Stimulated activated CD8-positive, alpha-beta memory T cell treated with anti-CD3 and anti-CD28 coated beads, Interleukin-7, amount 100 ng/mL, for 4 hours (primary cell): ENCODE measurements at places on chromosomes 2 and 18.

DNA sequence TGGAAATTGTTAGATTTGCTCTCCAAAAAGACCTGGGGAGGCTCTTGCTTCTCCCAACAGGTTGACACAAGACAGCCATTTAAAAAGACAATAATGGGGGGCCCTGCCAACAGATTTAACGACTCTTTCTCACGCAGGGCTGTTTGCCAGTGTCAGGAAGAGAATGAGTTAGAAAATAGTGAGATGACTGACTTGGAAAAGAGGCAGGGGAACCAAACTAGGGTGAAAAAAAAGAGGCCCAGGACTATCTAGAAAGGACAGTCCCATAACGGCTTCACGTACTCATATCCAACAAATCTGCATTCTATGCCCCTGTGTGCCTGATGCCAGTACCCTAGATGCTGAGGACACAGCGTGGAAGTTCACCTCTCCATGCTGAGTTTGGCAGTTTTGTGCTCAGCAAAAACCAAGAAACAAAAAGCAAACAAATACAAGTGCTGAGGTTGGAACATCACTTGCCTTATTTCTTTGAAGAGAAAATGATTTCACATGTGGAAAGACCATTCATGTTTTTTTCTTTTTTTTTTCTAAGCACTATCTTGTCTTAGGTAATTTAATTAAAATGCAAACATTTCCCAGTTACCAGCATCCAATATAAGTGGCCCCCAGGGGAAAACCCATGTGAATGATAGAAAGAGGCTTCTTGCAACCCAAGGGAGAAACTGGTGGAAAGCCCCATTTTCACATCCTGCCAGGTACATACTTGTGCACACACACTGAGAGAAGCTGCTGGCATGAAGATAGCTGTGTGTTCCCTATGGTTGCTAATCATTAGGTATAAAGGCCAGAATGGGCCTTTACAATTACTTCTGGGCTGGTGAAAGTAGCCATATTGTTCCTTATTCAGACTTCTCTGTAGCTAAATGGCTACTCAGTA lies 10.6 kb upstream of the WIPF1 start:
- no peak for DNase-seq

DNA sequence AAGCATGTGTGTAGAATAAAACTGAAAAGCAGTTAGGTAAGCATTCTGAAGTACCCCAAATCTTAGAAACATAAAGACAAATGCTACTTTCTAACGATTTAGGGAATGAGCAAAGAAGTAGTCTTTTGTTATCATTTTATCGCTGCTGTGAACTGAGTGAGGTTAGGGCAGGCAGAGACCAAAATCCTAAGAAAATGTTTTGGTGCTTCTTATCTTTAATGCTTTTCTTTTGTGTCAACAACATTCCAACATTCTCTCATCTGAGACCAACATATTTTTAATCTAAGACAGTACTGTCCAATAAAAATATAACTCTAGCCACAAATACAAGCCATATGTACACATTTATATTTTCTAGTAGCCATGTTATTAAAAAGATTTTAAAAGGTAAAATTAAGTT lies 789.4 kb upstream of the PIK3C3 start:
- no peak for DNase-seq

DNA sequence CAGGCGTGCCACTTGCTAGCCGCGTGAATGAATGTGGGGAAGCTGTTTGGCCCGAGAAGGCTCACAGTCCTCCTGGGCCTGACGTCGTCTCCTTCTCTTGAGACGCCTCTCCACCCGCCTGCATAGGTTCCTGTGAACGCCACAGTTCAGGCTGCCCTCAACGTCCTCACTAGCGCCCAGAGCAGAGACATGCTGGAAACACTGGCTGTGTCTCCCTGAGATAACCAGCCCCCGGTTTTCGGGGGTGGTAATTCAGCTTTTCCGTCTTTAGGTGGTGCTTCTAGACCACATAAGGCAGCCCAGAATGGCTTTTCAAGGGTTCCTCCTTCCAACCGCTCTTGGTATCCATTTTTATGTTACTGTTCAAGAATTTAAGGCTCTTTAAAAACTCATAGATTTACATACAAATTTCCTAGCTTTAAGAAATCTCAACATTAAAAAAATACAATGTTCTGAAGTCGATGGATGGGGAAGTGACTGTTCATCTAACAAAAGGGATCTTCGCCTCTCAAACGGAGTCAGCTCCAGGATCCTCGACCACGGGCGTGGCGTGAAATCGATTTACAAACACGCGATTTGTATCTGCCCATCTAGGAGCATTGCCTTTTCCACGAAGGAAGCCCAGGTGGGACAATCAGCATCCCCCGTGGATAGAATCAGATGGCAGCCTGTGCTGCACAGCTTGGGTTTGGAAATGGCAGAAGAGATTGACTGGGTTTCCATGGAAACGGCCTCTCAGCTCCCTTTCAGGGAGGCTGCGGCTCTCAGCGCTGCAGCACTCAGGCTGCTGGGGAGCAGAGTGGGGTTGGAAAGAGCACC lies 110.6 kb upstream of the PXDN start:
- DNase-seq = no peak

DNA sequence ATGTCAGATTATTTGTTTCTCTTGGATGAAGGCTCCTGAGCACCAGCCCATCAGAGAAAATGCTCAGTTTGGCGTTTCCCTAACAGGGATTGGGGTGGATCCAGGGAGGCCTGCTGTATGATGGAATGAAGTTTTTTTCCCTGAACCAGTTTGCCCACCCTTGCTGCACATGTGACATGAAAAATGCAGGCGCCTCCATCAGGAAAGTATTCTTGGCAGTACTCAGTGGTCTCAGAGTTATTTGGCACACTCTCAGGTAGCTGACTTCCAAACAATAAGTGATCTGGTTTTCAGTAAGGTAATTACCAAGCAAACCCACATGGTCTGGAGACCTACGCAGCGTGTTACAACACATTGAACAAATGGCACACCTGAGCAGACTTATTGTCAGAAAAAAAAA lies 254.9 kb downstream of the PAX3 start:
- no peak for DNase-seq

DNA sequence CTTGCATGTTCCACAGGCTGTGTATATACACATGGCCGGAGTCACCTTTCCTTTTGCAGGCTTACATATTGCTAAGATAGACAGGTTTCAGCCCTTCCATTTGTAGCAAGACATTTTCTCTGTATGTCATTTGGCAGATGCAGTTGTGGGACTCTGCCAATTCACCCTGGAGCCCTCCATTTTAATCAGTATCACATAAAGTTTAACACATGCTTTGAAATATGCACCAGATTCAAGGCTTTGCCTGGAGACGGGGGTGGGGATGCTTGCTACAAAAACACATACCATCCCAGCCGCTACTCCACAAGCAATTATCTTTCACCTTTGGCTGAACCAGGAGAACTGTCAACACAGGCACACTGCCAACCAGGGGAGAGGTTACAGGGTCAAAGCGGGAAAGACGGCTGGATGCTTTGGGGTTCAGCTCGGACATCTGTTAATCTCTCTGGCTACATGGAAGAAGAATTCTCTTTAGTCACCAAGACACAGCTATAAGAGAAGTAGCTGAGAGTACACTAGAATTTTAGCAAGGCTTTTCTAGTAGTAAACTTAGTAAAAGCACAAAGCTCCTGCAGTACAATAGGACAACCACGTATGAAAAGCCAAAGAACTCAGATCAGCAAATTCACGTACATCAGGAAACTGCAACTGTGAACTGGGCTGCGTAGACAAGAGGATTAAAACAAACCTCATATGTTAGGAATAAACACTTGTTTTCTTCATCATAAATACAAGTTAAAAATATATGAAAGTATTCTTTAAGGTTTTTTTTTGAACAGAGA lies 130.9 kb downstream of the EXOC6B start:
- DNase-seq = no peak

- no peak for DNase-seq
These were observed 77.5 kb downstream of the EPB41L3 start for GRCh38 chr18:5466256-5466655.

GRCh38 chr2:36780231-36780839 lies 83.8 kb downstream of the VIT start:
- no peak for DNase-seq

DNA sequence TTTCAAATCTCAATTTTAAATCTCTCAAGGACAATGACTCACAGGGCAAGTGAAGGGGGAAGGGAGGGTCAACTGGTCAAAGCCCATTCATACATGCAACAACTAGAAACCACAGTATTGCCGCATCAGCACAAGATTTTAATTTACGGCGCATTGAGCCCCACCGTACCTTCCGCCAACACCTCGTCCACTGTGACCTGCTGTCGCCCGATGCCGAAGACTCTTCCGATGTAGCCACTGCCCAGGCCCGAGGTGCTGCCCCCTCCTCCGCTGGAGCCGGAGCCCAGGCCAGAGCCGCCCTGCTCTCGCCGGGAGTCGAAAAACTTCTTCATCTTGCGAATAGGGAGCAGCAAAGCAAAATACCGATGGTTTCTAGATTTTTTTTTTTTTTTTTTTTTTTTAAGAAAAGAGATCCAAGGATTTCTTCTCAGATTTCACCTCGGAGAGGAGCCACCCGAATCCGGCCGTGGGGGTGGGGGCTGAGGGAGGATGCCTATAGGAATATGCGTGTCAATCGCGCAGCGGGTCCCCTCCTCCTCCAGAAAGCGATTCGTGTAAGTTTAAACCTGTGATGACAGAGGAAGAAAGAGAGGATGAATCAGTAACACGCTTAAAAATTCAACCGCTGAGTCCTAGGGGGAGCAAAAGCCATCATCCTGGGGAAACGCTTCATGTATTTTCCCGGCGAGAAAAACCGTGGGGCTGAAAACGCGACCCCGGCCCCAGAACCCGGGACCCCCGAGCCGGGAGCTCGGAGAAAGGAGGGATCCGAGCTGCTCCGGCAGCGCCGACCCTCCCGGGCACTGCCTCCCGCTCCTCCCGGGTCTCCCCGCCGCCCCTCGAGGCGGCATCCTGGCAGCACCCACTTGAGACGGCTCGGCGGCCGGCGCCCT lies 584 bp downstream of the AAK1 start:
- DNase-seq = peak; percentile 60

GRCh38 chr2:240286596-240286995 lies 146.1 kb upstream of the OTOS start:
- DNase-seq = no peak

GRCh38 chr2:204686406-204686805 lies 141.1 kb downstream of the PARD3B start:
- no peak for DNase-seq

GRCh38 chr2:224892574-224893204 lies 149.6 kb downstream of the DOCK10 start:
- DNase-seq = no peak

- no peak for DNase-seq
These were observed 193.8 kb upstream of the RND3 start for GRCh38 chr2:150681120-150681804.

GRCh38 chr2:65458999-65459398 lies 26.6 kb upstream of the SPRED2 start:
- DNase-seq = no peak

DNA sequence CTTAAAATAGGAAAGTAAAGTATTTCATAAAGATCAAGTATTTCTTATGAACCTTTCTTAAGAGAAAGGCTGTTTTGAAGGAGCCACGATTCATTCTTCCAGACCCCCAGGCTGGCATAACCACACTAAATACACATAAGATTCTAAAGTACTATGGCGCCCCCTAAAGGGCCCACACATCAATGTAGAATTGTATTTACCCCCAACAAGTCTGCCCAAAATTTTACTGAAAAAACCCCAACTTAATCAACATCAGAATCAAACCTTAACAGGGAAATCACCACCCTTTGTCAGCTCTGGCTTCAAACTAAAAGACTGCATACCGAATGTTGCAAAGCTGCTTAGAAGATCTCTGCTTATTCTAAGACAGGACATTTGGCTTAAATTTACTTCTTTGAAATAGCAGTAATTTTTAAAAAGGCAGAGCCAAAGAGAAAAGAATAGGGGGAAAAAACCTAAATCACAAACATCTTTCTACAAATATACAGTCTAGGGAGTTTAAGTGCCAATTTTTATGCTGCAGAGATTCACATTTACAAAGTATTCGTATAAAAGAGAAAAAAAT lies 20.4 kb upstream of the BCL2 start:
- no peak for DNase-seq

- DNase-seq = no peak
These were observed 18.2 kb downstream of the UGGT1 start for GRCh38 chr2:128109243-128109642.

GRCh38 chr2:234953116-234954031 lies 1.6 kb downstream of the SH3BP4 start:
- no peak for DNase-seq

DNA sequence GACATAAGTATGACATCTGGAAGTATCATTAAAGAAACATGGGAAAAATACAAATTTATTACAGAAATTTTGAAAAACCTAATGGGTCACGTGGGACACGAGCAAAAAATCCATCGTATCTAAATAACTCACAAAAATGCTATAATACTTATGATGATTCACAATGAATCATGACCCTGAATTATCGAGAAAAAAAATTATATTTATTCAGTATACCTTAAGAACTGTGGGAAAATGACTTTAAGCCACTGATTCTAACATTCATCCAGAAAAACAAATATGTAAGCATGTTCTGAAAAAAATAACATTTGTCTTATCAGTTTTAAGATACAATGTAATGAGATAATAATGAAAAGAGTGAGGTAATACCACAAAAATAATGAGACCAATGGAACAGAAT lies 51.8 kb downstream of the ZNF385B start:
- no peak for DNase-seq

DNA sequence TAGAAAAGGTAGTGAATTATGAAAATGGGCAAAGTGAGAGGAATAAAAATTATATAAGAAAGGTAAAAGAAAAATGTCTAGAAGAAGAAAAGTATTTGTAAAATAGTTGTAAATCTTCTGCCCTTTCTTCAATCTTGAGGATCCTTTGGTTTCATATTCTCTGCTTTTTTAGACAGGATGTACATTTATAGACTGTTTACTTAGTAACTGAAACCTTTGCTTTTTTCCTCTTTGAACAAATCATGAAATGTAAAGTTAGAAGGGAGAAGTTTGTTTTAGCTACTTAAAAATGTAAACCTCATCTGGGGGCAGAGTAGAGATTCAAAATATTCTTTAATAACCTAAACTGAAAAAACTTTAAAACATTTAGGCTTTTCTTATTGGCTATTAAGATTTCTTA lies 150.4 kb upstream of the ITGA4 start:
- DNase-seq = no peak

DNA sequence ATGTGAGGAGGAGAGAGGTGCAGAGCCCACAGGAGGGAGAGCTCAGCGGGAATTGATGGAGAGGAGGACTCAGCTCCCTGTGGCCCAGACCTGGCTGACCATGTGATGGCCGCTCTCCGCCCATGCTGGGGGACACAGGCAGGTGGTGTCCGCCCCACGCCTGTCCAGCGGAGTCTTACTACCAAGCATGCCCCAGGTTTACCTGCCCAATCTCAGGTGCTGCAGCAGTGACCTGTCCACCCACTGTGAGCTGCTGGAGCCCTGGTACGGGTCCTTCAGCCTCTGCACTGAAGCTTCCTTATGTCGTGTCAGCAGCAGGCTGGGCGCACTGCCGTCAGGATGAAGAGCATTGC lies 170.8 kb downstream of the RTP5 start:
- no peak for DNase-seq

- DNase-seq = no peak
These were observed 375.8 kb upstream of the FANCL start for GRCh38 chr2:58616961-58617360.

- no peak for DNase-seq
These were observed 116.8 kb downstream of the XIRP2 start for GRCh38 chr2:167005096-167005495.
